Sigmoid colon (tissue), 7 donors: ENCODE measurements at places on chromosomes 4 and X.

- DNase-seq = no peak
These were observed 133.3 kb downstream of the DCK start for GRCh38 chr4:71126719-71127118.

- DNase-seq = no peak
These were observed 38.9 kb downstream of the PRIMPOL start for GRCh38 chr4:184688447-184688846.

DNA sequence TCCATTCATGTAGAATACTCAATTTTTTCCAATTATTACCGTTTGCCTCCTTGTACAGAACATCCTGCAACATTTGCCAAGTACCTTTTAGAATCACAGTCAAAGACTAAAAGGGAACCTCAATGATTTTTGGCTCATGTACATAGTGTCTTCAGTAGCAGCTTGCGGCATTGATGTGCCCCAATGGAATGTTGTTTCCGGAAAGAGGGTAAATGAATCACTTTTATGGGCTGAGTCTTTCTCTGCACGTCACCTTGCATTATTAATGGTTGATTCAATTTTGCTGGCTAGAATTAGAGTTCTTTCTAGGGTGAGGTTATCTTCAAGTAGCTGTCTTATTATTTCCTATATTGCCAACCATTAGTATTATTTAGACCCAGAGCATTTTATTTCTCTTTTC is 116.9 kb upstream of the GABRA2 start:
- DNase-seq = no peak

DNA sequence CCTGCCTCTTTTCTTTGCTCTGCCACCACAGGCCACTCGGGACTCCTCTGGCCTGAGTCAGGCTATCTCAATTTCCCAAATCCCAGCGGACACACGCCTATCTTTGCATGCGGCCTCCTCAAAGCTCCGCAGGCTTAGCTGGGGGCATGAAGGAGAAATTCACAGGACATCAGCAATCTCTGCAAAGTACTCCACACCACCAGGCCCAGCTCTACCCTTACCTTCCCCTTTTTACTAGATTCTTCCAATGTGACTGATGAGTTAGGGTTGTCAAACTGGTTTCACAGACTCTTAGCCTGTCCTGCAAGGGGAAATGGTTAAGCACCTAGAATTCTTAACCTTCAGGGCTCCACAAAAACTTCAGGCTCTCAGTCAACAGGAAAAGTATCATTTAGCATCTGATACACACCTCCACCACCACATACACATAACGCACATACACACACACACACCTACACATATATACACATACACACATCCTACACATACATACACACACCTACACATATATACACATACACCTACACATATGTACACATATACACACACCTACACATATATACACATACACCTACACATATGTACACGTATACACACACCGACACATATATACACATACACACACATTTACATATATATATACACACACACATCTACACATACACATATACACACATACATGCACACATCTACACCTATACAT is 349.1 kb downstream of the ANK2 start:
- no peak for DNase-seq

- no peak for DNase-seq
These were observed 26.0 kb downstream of the MANBA start for GRCh38 chr4:102734591-102735385.

DNA sequence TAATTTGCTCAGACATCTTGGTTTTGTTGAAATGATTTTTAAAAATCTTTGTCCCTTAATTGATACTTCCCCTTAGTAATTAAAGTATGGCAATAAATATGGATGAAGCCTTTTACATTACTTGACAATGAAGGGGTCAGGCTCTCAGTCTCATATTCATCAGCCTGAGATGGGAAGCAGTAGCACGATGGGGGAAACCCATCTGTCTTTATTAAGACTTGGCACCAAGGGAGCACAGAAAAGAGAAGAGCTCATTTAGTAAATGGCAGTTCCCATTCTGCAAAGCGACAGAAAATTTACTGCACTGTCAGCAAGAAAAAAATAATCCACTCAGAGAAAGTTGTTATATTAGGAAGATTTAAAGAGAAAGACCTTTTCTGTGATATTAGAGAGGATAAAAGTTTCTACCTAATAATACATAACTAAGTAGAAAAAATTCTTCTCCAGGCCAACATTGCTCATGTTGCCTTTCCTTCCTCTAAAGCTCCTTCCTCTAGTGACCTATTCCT is 7.9 kb upstream of the SERTM2 start:
- DNase-seq = no peak

- no peak for DNase-seq
These were observed 23.2 kb downstream of the MOB1B start for GRCh38 chr4:70925418-70925817.
